ENCODE measurements at places on chromosomes 13 and 19.

DNA sequence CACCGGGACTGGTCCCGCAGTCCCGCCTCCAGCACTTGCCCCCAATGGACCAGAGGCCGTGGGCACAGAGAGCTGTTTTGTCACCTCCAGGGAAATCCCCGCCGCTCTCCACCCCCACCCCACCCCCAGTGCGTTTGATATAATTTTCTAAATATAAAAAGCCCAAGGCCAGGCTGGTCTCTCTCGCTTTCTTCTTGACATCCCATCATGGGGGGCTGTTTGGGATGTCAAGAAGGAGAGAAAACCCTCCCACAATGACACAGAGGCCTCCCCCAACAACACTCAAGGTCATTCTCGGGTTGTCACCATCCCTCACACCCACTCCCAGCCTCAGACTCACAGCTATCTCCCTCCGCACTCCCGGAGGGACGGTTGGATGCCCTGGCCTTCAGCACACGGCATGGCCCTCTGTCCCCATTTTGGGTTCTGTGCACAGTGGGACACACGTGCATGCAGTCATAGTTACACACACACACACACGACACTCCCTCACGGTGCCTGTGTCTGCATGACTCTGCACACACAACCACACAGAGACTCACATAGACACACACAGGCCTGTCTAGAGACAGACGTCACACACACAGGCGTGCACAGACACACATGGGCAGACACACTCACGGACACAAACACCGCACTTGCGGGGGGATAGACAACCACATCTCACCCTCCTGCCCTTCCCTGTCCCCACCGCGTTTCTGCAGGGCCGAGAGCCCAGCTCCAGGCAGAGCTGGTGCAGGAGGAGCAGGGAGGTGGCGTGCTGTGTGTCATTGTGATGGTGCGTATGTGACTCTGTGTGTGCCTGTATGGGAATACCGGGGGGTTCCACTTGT lies 4.8 kb upstream of the NFIC start:
- peak; percentile 29 for DNase-seq

GRCh38 chr19:20453425-20453935 lies 112.1 kb downstream of the ZNF737 start:
- no peak for DNase-seq

GRCh38 chr13:94967183-94968039 lies 255.1 kb upstream of the SOX21 start:
- peak; percentile 57 for DNase-seq

DNA sequence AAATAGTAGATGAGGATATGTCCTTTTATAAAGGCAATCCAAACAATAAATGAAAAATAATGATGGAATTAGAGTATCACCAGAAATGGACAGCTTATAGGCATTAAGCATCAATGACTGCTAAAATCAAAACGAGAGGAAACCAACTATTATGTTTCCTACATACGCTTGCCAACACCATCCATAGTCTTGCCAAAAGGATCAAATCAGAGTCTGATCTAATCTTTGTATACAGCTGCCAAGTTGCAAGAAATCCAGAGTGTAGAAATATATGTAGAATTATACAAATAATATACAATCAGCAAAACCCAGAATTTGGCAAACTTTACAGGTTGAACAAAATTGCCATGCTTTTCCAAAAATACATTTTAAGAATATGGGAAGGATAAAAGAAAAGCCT lies 1661.6 kb downstream of the SLITRK1 start:
- DNase-seq, result no peak

- DNase-seq, result no peak
Measured at GRCh38 chr19:39104186-39104596, 20.0 kb downstream of the ACP7 start.

DNA sequence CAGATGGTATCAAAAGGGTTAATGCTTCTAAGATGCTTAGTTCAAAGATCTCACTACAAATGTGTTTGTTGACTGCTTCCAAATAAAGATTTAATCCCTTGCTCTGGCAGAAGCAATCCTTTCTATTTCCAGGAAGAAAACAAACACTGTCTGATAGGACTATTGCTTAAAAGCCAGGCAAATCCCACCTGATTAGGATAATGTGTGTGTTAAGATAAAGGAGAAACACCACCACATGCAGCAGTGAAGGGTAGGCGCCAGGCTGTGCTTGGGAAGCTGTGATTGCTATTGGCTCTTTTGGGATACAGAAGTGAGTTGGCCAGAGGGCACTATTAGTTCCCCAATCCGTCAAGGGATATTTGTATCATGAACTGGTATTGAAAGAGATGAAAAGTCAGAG lies 62.8 kb upstream of the LRCH1 start:
- DNase-seq, result no peak

- no peak for DNase-seq
Measured at GRCh38 chr13:48246102-48246501, 13.1 kb downstream of the ITM2B start.

DNA sequence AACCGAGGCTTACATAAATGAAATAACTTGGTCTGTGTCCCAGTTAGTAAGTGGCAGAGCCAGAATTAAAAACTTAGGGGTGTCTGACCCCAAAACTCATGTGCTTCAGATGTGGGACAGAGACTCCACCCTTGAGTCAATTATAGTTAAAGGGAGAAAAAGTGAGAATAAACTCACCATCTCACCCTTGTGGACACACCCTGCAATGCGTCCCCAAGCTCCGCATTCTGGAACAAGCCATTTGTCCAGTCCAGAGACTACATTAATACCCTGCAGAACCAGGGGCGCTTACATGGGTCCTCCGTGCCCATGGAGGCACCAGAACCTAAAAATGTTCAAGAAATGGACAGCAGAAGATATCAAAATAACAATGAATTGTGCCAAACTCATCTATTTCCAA lies 207.0 kb upstream of the ZNF507 start:
- DNase-seq, result no peak

DNA sequence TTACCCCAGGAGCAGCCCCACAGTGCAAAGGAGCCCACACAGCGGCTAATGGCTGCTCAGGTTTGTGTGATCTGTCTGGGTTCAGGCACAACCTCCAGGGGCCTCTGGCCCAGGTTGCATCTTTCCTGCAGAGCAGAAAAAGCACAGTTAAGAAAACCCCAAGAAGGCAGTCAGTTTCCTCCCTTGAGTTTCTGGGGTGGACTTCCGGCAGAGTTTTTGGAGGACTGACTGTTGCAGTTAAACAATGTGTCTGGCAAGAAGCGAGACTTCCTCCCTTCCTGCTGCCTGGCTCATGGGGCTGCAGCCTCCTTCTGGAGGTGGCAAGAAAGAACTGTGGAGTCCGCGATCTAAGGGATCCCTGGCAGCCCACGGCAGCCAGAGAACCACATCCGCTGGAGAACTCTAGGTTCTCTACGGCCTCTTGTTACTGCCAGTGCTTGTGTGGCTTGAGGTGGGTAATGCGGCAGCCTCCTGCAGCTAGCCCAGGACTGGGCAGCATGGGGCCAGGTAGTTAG lies 114.4 kb downstream of the ZDHHC20 start:
- DNase-seq, result no peak

DNA sequence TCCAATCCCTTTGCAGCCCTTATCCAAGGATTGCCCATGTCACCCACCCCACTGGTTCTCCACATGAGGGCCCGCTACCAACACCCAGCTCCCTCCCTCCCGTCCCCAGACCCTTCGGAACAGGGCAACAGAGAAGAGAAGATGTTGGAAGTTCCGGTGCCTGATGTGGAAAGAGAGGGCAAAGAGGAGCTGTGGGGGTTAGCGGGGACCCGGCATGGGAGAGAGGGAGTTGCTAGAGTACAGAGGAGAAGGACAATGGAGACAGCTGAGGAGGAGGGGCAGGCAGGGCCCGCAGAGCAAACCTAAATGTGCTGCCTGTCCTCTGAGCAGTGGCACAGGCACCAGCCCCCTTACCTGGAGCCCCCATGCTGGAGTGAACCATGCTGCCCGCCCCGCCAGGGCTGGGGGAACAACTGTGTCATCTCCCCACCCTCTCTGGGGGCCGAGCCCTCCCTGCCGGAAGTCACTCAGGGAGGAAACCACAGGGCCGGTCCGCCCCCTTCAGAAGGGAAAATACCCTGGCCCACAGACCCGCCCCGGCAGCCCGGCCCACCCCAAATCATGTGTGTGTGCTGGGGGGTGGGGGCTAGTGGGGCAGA lies at the start of gene POU2F2:
Gene POU2F2, minus strand, starts transcription at position 417 of the 599 bp plus-strand sequence. Its CDS starts 35 bp downstream, at position 382.
- peak; percentile 63 for DNase-seq

- DNase-seq, result no peak
Measured at GRCh38 chr13:26501641-26502040, 55.8 kb upstream of the WASF3 start.

- peak; percentile 85 for DNase-seq
Measured at GRCh38 chr13:43054803-43055802, 31.7 kb downstream of the DNAJC15 start.

GRCh38 chr13:32497589-32497988 lies 41.0 kb downstream of the N4BP2L2 start:
- no peak for DNase-seq

DNA sequence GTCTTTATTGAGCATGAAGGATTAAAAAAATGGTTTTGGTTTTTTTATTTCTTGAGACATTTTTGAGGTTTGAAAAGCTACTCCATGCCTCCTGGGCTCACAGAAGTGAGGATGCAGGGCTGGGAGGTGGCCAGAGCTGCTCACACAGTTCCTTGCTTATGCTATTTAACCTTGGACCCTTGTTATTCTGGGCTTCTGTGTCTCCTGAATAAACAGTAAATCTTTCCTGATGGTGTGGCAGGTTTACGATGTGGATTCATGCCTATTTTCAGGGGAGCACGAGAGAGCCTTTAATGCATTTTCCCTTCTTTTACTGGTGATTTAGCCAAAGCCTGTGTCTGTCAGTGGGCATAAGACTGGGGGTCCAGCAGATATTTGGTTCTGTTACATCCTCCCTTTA lies 34.3 kb upstream of the PCDH8 start:
- peak; percentile 82 for DNase-seq

- DNase-seq, result peak; percentile 31
Measured at GRCh38 chr13:102536695-102537485, 59.9 kb upstream of the TPP2 start.

DNA sequence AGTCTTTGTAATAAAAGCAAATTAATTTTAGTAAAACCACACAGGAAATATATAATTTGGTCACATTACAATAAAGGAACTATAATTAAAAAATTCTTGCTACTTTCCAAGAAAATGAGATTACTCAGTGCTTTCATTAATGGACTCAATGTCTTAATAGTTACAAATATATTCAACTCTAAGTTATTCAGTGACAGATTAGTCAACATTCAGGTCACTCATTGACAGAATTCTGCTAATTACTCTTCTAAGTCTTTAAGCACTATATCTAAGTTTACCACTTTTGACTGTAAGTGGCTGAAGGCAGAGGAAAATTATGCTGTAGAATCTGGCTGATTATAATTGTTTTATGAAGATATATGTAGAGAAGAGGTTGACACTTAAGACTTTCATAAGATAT lies 1365.0 kb downstream of the EFNB2 start:
- DNase-seq, result no peak

DNA sequence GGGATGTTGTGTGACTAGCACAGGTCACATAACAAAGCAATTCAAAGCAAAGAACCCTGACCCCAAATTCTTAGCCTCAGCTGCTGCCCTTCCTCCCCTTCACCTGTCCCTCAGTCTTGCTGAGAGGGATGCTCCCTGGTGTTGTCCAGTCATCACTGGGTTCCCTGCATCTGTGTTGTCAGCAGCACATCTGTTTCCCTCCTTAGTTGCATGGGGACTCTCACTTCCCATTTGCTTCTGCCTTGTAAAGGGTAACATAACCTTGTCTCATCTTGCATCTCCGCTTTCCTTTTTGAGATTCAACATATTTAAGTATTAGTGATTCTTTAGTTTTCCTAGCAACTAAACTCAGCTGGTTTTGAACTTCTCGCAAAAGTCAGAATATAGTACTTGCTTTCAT lies 54.0 kb downstream of the SPATA13 start:
- no peak for DNase-seq

DNA sequence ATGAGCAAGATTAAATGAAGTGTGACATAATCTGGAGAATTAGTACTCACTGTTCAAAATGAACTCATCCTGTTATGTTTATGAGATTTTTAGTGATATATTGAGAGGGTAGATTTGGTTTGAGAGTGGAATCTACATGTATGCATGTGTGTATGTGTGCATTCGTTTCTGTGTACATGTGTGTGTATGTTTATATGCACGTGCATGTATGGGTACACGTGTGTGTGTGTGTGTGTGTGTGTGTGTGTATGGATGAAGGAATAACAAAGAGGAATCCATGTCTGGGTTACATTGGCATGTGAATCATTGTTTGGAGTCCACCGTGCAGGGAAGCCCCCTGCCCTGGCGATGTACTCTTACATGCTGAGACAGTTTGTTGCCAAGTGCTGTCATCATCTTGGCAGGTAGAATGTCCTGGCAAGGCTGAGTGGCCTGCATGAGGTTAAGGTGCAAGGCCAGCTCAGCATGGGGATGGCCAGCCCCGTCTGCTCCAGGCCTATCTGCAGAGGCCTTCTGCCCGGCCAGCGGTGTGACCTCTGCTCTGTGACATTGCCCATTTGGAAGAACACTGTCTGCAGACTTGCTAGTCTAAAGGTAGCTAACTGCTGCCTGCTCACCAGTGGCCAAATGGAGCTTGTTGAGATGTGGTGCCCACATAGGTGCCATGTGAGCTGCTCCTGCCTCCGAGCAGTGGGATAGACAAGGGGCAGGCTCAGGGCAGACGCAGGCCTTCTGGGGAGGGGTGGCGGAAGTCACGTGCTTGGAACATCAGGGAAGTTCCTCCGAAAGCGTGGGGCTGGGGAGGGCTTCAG lies 222.3 kb downstream of the TEX29 start:
- DNase-seq, result no peak

DNA sequence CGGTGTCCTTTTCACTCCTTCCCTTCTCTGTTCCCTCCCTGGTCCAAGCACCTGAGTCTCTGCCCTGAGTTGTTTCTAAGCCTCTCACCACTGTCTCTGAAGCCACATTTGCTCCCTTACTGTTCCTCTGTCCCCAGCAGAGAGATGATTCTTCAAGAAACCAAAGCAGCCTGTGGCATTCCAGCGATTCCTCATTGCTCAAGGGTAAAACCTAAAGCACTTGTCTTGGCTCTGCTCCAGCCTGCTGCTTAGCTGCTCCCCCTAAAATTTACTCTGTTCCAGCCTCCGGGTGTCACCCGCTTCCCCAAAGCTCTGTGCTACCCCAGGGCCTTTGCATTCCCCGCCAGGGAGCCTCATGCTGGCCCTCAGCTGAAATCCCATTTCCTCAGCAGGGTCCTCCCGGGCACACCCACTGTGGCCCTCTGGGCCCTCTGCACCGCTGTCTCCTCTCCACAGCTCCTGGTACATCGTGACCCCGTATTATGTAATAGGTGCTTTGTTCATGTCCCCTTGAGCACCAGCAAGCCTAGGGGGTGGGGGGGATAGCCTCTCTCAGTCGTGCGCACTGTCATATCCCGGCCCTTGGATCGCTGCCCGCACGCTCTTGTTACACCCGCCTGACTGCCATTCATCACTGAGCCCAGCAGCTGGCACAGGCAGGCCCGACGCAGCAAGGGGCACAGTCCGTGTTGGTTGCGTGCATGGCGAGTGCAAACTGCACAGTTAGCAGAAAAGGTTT lies 15.8 kb downstream of the TECR start:
- DNase-seq, result peak; percentile 99

GRCh38 chr13:33761740-33762139 lies 56.2 kb upstream of the RFC3 start:
- DNase-seq, result peak; percentile 85

DNA sequence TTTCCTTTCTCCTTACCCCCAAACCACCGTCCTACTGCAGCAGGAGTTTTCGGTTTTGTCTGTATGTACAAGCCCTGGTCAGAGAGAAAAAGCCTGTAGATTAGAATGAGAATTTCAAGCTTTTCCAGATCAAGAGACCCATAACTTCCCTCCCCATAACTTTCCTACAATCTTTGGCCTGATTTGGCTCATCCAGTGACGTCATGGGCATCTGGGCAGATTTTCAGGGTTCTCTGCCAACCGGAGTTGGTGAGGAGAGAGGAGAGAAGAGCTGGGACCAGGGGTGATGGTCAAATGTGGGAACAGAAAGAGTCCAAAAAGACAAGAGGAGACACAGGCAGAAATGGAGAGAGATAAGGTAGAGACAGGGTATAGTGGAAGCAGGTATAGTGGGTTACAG lies 10.5 kb downstream of the IZUMO2 start:
- DNase-seq, result no peak

All from NCI-H69 (cell line).